Stimulated activated CD4-positive, alpha-beta T cell treated with anti-CD3 and anti-CD28 coated beads, Interleukin-1b, Interleukin-23, amount 100 ng/mL, for 1 hour (primary cell): ENCODE measurements at places on chromosomes 1 and 21.

- DNase-seq: no peak
Observed at GRCh38 chr1:48939828-48940227, 163.1 kb upstream of the BEND5 start.

DNA sequence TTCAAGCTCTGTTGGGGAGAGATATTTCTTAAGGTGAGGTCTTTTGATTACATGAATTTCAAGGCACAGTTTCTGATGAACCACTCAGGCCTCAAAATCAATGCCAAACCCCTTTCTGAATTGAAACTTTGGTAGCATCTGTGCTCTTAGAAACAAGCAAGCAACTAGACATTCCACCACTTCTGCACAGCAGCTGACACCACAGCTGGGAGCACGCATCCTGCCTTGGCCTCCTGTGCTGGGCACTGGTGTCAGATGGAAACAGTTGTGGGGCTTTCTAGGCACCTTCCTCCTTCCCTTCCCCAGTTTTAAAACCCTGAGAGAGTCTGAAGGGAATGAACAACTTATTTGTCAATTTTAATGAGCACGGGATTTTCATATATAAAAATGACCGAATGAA, 360.2 kb downstream of the ADGRL2 start:
- no peak for DNase-seq

DNA sequence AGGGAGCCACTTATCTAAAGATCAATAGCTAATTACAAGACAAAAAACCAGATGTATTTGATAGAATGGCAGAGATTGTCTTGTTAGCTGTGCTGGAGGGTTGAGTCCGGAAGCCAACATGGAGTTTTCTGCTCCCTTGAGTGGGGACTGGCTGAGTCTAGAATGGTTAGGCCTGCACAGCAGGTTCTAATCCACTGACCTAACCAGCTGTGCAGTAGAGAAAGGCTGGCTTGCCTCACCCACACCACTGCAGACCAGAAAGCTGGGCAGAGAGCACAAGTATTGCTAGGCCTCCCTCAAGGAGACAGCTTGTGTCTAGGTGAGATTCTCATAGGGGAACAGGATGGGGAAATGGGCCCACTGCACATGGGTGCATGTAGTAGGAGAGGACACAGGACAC, 11.7 kb upstream of the GNG12 start:
- no peak for DNase-seq

DNA sequence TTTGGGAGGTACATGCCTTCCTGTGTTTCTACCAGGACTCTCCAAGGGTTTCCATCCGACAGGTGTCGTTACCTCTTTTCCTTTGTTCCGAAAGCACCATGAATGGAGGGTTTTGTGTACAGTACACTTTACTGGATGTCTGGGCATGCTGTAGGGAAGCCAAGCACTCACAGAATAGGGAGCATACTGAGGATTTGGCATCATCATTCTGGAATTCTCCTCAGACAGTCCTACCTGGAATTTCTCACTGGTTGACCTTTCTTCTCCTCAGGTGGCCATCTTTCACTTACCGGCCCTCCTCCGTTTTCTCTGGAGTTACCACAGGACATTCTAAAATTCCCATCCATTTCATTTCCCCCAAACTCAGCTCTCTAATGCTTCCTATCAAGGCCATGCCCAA, 5.9 kb upstream of the MPL start:
- DNase-seq: no peak

DNA sequence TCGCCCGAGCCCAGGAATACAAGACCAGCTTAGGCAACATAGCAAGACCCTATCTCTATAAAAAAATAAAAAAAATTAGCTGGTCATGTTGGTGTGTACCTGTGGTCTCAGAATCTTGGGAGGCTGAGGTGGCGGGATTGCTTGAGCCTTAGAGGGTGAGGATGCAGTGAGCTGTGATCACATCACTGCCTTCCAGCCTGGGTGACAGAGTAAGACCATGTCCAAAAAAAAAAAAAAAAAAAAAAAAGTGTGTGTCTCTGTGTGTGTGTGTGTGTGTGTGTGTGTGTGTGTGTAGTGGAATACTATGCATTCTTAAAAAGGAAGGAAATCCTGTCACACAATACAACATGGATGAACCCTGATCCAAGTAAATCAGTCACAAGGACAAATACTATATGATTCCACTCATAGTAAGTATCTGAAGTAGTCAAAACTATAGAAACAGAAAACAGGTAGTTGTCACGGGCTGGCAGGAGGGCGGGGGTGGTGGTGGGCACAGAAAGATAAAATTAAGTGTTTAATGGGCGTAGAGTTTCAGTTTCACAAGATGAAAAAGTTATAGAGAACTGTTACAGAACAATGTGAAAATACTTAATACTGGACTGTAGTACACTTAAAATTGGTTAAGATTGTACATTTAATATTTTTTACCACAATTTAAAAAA, 47.8 kb downstream of the SELENOF start:
- no peak for DNase-seq

DNA sequence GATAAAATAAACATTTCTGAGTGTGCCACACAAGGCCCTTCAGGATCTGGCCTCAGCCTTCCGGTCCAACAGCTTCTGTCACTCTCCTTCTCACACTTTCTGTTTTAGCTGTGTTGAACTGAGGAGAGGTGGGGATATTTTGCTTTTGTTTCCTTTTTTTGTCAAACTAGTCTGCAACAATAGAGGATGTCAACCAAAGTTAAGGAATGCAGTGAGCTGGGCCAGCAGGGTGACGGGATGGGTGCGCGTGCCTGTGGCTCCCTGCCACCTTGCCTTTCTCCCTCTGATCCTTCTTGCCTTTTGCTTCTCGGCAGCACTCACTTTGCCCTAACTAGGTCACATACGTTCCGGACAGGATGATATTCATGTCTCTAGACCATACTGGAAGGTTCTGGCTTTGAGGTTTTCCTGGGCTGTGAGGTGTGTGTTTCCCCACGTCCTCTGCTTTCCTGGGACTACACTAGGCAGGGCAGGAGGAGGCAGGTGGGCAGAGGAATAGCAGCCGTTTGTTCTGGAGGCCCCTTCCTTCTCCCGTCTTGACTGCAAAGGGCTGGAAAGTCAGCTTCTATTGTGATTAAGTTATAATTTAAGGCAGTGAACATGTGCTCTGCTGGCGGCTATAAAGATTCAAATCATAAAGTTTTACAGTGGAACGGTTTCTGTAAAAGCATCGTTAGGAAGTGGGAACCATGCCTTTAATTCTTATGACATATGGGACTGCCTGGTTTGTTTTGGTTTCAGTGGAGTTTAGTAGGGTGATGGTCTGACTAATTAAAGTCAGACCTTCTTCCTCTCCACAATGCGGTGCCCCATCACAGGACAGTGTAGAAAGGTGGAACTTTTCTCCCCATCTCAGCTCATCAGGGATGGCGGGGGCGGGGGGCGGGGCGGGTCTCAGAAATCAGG, 67.8 kb downstream of the RNF220 start:
- DNase-seq: no peak

GRCh38 chr1:99496067-99496466, 149.8 kb upstream of the PALMD start:
- no peak for DNase-seq

DNA sequence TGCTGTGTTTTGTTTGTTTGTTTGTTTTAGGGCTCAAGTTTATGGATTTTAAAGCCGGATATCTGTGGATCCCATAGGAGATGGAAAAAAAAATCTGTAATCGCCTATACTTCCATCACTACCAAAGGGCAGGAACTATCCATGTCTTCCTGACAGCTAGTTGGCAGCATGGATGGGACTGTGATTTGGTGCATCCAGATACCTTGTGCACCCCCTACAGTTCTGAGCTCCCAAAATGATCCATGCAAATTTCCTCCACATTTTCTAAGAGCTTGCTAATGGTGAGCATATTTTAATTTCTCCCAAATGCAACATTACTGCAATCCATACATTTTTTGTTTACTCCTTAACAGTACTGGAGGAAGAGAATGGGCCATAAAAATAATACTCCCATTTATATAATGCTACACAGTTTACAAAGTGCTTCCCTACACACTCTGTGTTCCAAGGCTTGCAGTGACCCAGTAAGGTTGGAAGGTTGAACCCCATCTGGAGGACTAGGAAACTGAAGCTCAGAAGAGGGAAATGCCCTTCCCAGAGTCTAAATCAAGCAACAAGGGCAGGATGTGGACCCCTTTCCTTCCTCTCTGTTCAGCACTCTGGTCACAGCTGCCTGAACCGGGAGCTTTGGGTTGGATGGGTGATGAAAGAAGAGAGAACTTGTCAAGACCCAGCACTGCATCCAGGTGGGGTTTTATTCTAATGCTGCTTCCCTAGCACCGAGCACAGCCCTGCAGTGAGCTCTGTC, 48.0 kb downstream of the CAPN8 start:
- no peak for DNase-seq

GRCh38 chr1:9731561-9731960, 80.0 kb downstream of the PIK3CD start:
- DNase-seq: no peak

DNA sequence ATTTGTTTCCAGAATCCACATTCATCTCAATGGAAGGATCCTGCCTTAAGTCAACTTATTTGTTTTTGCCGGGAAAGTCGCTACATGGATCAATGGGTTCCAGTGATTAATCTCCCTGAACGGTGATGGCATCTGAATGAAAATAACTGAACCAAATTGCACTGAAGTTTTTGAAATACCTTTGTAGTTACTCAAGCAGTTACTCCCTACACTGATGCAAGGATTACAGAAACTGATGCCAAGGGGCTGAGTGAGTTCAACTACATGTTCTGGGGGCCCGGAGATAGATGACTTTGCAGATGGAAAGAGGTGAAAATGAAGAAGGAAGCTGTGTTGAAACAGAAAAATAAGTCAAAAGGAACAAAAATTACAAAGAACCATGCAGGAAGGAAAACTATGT, 2.6 kb downstream of the GADD45A start:
- no peak for DNase-seq

- no peak for DNase-seq
Observed at GRCh38 chr1:204263254-204263910, 49.6 kb upstream of the GOLT1A start.

- no peak for DNase-seq
Observed at GRCh38 chr1:178713259-178713658, 11.8 kb upstream of the RALGPS2 start.

- no peak for DNase-seq
Observed at GRCh38 chr1:235409042-235409820, 42.0 kb downstream of the TBCE start.

DNA sequence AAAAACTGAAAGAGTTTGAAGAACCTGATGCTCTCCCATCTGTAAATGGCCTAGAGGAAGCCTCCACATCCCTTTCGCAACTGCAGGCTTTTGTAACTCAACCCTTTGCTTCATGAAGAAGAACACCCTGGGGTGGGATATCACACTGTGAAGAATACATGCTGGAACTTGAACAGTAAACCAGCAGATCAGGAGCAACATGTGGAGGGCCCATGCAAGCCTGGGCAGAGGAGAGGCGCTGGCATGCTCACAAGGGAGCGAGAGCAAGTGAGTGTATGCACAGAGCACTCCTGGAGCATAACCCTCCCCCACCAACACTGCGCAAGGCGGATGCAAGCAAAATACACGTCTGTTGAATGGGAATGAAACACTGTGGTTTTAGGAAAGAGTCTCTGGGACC, 24.6 kb upstream of the SPAG17 start:
- no peak for DNase-seq

GRCh38 chr1:226061841-226062557, 517 bp upstream of the H3-3A start:
- no peak for DNase-seq

DNA sequence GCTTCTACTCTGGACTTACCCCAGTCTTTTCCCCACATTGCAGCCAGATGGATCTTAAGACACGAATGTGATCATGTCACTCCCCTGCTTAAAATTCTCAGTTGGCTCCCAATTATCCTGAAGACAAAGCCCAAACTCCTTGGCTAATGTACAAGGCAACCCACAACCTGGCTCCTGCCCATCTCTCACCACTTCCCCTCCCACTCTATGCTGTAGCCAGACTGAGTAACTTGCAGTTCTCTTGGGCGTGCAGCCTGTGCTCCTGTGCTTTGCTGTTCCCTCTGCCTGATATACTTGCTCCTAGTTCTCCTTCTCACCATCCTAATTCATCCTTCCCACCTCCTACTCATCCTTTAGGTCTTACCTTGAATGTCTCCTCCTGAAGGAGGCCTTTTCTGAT, 56.2 kb downstream of the LGR6 start:
- DNase-seq: no peak

GRCh38 chr1:53043271-53043670, 18.7 kb upstream of the PODN start:
- no peak for DNase-seq

DNA sequence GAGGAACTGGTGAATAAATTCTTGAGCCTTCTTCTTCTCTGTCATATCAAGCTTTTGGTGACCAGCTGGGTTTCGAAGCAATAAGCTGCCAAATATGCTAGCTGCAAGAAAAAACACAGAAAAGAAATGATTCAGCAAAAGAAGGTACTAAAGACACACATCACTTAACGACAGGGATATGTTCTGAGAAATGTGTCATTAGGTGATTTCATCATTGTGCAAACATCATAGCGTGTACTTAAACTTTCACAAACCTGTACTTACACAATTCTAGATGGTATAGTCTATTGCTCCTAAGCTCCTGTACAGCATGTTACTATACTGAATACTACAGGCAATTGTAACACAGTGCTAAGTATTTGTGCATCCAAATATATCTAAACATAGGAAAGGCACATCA, 2.9 kb upstream of the MTF1 start:
- DNase-seq: no peak

- no peak for DNase-seq
Observed at GRCh38 chr1:55282058-55282457, 66.9 kb upstream of the USP24 start.

DNA sequence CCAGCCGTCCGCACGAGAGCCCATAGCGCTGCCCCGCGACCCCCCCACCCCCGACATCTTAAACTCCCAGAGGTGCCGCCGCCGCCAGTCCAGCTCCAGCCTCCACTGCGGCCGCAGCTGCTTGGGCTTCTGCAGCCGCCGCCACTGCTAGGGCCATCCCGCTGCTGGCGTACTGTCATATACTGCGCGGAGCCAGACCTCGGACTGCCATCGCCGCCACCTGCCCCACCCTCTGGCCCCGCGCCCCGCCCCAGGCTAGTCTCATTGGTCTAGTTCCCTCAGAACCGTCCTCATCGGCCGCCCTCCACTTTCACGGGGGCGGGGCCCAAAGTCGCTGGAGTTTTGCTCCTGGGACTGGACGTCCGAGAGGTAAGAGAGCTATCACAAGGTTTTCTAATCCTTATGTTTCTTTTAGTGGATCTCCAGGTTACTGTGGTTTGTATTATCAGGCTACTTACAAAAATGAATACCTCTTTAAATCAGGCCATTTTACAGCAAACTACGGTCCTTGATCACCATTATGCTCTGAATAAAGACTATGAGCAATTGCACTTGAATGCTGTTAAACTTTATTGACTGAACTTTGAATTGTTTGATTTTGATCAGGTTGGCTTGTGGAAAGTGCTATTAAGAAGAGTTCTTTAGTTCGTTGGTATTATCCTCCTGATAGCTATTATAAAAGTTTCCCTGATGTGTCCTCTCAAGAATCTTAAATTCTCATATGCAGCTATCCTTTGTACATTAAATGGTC, 2.8 kb upstream of the CD1D start:
- DNase-seq: no peak

DNA sequence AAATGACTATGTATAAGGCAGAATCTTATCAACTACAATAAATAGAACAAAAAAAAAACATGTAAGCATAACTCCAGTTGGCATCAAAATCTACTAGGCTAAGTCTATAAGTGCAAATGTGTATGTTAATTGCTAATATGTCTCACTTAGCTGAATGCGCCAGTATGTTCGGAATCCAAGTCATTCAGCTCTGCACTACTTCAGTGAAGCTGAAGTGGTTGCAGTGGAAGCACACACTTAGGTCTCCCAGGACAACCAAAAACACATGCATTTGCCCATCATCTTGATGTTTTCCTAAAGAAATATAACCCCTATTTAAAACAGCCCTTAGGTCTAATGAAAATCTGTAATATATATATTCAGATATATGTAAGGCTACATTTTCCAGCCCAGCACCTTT, 41.0 kb upstream of the RGS2 start:
- DNase-seq: no peak
